Umbilical cord (tissue), 2 donors: ENCODE measurements at places on chromosomes 5 and 9. TPM values are rescaled to one million over a fixed set of nuclear protein-coding genes. Genes with fewer than 3 reads are reported as not detected.

DNA sequence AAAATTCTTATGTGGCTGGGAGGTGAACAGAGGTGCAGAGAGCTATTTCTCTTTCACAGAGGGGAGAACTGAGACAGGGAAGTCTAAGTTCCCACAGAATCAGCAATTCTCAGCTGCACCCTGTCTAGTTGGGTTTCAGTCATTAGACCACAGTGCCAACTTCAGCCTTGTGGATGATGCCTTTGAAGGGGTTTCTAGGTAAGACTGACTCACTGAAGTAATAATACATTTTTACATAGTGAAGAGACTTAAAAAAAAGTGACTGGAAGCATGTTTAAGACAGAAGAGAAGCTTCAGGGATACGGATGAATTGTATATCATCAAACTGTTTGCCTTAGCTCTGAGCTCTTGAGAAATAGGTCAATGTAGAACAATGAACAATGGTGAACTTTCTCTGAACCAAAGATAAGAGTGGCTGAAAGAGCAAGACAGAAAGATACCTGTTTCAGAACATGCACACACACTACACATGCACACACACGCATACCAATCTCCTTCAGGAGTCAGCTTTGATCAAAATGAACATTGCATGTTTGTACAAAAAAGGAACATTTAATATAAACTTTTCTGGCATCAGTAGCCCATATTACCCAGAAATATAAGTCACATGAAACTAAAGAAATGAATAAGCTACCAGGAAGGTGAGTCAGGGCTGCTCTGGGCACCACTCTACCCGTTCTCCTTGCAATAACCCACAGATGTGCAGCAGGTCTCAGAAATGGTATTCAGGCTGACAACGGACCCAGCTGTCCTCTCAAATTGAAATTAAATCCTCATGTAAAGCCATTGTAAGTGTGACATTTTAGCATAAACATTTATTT lies 12.6 kb upstream of the FYB1 start:
- DNase-seq, result no peak

The SUSD1 gene
- total RNA-seq, result 19.5 TPM

The CEL gene
- not detected for total RNA-seq

DNA sequence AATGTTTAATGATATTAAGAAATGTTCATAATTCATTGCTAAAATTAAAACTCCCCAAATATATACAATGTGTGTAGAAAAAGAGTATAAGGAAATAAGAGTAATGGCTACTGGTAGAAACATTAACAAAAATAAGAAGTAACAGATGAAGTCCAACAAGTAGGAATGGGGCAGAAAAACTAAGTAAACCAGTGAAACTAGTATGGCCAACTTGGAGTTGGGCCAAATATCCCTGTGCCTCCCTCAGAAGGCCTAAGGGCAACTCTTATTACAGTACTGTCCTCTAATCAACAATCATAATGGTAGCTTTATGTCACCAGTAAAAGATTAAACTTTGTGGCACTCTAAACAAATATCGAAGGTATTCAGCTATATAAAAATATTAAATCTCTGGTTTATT lies 93.5 kb downstream of the SSBP2 start:
- DNase-seq, result no peak

GRCh38 chr5:168128557-168128956 lies 162.9 kb upstream of the WWC1 start:
- DNase-seq, result no peak

DNA sequence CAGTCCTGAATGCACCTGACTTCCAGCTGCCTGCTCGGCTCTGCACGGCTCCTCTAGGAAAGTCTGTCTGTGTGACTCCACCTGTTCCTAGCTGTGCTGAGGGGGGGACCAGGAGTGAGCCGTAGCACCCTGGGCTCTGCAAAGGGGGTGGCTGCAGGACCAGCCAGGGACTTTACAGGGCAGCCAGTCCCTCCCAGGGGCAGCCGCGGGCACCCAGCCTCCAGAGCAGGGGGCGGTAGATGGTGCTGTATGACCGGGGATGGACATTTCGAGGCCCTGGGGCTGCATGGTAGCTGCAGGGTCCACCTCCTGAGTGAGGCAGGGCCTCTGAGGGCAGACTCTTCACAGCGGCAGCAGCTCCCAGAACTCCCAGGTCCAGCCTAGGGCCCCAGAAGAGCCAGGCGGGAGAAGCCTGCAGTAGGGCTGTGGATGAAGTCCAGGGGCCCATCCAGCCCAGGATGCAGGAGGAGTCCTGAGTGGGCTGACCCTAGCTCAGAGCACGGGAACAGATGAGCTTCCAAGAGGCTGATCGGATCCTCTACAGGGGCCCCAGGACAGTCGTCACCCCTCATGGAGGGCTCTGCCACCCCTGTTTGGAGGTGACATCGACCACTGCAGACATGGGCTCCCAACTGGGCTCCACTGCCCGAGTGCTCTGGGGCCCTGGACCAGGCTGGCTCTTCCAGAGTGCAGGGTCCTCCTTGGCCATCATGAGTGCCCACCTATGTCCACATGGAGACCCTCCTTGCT lies 105.4 kb downstream of the ZNF354C start:
- no peak for DNase-seq

- no peak for DNase-seq
These were observed 51.6 kb downstream of the AHRR start for GRCh38 chr5:372996-373709.

The KLF4 gene
- total RNA-seq, result 59.0 TPM

The TMEM215 gene
- 3.1 TPM for total RNA-seq

The HCN1 gene
- total RNA-seq, result 4.3 TPM

The IARS1 gene
- total RNA-seq, result 176 TPM

GRCh38 chr9:6735422-6735821 lies 22.4 kb upstream of the KDM4C start:
- DNase-seq, result no peak
